ENCODE measurements at places on chromosomes 2 and 18.

DNA sequence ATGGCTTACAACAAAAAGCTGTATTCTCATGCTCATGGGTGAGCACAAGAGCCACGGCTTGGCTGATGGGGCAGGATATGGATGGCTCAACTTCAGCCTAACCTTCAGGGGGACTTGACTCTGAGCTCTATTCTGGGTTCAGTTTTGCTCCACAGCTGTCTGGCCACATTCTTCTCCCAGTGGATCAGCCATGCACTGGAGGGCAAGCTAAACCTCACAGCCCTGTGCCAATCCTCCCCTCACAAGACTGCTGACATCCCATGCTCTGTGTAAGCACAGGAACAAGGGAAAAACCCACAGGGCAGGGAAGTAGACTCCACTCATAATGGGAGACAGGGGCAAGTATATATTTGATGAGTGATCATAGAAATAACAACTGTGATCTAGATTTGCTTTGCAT is 35.6 kb downstream of the COPS8 start:
- DNase-seq = no peak

DNA sequence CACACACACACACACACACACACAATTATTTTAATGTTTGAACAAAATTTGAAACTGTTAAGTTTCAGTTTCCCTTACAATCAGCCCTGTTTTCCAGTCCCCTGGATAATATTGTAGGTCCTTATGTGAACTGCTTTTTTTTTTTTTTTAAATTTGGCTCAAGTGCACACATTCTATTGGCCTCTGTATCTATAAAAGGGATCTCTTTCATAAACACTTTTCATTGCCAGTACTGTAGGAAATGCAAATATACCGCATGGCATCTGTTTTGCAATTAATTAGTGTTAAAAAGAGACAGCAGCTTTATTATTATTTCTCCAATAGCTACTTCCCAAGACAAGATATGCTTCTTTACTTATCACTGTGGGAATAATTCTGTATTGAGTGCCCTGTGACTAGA is 738.7 kb downstream of the EPHA4 start:
- DNase-seq = no peak

- no peak for DNase-seq
Observed at GRCh38 chr2:153394247-153394646, 84.3 kb downstream of the RPRM start.

- DNase-seq = no peak
Observed at GRCh38 chr2:113080134-113080533, 12.4 kb downstream of the IL1F10 start.

- DNase-seq = no peak
Observed at GRCh38 chr2:219959471-219959870, 332.0 kb downstream of the SLC4A3 start.
